ENCODE measurements at places on chromosomes 1 and 21.
A peak's percentile ranks its signal among the peaks of the same experiment; 100 is the strongest.

GRCh38 chr1:72229893-72230292 is 52.4 kb downstream of the NEGR1 start:
- DNase-seq = no peak

DNA sequence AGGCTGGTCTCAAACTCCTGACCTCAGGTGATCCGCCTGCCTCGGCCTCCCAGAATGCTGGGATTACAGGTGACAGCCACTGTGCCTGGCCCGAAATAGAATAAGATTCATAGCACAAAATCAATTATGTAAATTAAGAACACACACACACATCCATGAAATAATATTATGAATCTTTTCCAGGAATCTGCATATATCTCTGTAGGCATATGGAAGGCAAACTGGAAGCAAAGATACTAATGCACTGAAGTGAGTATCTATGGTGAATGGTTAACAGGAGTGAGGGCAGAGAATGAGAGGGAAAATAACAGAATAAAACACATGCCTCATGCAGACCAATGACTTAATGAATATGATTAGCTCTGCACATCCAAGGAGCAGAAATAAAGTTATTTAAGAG is 61.6 kb upstream of the ATP2B4 start:
- DNase-seq = no peak

GRCh38 chr21:29075706-29076466 is 2.4 kb upstream of the CCT8 start:
- no peak for DNase-seq

GRCh38 chr1:176602388-176603004 is 139.5 kb downstream of the PAPPA2 start:
- DNase-seq = no peak

- no peak for DNase-seq
Observed at GRCh38 chr1:14435368-14436023, 163.0 kb upstream of the KAZN start.

- DNase-seq = no peak
Observed at GRCh38 chr1:30381266-30381665, 342.1 kb downstream of the MATN1 start.

DNA sequence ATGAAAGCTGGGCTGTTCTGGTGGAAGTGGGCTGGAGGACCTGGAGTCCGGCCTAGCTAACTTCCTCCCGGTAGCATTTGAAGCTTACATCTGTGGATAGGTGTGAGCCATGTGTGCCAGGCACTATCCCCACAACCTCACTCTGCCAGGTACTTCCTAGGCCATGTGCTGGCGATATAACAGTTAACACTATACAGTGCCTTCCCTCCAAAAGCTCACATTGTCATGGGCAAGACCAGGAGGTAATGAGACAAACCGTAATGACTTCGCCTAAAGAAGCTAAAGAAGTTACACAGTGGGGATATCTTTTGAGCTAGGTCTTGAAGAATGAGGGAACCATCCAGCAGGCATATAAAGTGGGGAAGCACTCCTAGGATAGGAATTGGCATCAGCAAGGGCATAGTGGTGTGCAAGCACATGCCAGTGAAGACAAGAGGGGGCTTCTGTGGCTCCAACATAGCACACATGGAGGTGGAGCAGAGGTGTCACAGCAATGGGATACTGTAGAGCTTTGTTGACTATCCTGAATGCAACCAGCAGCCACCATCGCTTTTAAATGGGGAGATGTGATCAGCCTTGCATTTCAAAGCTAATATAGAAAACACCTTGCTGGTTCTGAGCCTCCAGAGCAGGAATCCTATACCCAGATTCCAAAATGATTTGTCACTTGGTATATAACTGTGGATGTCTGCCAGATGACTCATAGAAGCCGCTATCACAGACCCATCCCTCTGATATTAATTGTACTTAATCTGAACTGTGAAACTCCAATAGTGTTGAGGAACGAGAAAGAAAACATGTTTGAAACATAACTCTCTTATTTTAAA is 466.3 kb downstream of the LMO4 start:
- no peak for DNase-seq

DNA sequence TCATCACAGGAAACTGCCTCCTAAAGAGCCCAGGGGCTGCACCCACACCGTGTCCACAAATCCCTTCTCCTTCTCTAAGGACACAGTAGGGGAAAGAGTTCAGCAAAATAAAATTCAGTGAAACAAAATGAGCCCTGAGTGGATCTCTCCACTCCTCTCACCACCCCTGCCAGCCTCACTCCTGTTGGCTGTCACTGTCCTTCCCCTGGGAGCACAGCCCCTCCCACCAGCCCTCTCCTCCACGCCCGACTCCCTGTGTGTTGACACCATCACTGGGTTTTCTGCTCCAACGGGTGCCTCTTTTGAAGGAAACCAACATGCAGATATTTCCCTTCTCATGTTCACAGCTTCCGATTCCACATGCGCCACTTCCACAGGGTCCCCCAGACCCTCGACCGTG is 356.2 kb downstream of the AJAP1 start:
- no peak for DNase-seq

- DNase-seq = no peak
Observed at GRCh38 chr1:178506669-178507068, 6.2 kb upstream of the TEX35 start.

DNA sequence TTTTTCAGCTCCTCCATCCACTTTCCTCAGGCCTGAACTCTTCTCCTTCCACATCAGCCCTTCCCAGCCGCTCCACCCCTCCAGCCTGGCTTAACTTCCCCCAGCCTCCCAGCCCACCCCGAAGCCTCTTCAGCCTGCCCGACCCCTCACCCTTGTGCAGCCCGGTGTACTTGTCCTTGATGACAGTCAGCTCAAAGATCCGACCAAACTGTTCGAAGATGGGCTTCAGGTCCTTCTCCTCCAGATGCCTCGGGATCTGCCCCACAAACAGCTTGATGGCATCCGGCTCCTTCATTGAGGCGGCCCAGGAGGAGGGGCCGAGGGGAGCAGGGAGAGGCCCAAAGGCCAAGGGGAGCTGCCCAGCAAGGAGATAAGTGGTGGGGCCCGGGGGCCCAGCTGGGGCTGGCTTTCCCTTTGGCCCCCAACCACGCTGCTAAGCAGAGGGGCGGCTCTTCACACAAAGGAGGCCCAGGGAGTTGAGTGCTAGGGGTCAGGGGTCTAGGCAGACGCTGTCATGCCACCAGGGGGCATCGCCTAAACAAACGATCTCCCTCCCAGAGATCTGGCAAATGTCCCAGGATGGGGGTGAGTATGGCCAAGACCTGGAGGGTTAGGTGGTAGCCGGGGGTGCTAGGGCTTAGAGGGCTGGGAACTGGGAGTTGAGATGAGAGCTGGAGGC is 738 bp downstream of the CELF3 start:
- DNase-seq = no peak

DNA sequence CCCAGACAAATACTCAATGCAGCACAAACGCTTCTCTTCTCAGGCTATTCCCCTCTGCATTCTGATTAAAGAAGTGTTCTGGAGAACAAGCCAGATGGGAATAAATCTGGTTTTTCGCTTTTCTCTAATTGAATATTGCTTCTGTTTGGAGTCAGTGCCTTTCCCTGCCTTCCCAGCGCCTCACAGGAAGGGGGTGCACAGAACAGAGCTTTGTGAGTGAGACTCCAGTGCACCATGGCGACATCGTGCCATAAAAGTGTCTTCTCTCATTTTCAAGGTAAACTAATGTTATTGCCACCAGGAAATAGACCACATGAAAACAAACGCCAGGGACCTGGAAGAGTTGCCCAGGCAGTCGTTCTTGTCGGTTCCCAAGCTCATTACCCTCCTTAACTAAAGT is 43.6 kb upstream of the SLC45A1 start:
- no peak for DNase-seq

- no peak for DNase-seq
Observed at GRCh38 chr1:28779751-28780408, 32.1 kb upstream of the OPRD1 start.

DNA sequence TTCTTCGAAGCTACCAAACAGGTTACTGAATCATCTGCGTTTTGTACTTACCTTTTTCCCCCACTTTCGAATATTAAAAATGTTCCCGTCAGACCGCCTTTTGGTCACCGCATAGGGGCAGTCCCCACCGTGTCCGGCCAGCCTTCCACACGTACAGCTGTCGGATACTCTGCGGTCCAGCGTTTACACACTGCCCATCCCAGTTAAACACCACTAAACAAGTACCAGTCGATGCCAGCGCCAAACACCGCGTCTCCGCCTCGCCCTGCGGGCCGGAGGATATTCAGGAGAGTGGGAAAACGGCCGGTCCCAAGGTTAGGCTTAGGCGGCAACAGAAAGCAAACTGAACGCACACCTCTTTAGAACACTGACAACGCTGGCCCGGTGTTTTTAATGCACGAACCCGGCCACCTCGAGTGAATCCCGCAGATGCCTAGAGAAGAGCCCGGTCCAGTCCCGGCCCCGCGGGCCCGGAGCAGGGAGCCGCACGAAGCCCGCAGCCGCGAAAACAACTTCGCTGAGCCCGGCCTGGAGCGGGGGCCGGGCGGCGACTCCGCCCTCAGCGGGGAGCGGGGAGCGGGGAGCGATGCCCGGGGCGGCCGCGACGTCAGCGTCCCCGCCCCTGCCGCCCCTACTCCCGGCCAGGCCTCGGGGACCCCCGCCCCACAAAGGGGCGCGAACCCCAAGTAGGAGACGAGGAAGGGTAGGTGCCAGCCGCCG is 730 bp upstream of the PHF13 start:
- DNase-seq = no peak

DNA sequence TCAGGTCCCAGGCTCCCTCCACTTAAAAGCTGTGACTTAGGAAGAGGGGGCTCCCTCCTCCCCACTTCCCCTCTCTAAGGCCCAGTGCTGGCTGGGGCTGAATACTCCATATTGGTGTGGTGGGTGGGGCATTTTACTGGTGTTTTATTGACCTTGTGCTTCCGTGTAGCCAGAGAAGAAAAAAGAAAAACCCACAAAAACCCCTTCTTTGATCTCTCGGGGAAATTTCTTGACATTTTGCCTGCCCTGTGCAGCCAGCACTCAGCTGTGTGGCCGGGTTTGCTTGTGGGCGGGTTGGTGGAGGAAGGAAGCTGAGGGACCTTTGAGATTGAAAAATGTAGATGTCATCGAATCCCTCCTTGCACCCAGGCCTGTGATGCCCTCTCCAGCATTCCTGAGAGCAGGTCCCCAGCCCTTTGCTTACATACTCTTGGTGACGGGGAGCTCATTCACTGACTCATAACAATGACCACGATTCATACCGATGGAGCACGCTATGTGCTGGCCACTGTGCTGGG is 24.8 kb downstream of the TNFRSF8 start:
- DNase-seq = no peak

DNA sequence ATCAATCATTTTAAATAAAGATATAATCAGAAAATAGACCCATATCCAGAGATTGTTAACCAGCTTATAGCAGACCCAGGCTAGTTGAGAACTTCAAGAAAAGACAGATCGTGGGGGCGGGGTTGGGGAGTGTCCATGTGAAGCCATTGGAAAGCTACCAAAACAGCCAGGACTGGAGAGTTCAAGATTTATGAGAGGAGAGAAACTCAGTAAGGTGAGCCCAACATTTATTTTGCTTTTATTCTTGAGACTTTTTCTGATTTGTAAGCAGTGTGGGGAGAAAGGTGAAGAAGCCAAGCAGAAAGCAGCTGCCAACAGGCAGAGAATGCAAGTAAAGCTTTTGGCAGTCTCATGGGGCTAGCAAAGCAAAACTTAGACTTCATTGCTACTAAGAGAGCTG is 179.9 kb downstream of the VPS13D start:
- no peak for DNase-seq

DNA sequence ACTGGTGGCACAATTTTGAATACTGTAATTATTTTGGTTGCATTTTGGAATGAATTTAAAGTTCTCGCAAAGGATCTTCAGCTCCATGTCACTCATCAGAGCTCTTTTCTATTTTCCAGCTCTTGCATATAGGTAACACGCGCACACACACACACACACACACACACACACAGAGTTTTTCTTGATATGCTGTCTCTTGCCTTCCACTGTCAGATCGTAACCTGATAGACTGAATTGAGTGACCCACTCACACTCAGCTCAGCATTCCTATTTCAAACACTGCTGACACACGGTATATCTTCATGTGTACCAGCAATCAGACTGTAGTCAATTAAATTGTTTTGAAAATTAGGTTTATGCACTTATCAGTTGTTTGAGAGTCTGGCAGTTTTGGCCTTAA is 214.1 kb downstream of the PBX1 start:
- DNase-seq = no peak

DNA sequence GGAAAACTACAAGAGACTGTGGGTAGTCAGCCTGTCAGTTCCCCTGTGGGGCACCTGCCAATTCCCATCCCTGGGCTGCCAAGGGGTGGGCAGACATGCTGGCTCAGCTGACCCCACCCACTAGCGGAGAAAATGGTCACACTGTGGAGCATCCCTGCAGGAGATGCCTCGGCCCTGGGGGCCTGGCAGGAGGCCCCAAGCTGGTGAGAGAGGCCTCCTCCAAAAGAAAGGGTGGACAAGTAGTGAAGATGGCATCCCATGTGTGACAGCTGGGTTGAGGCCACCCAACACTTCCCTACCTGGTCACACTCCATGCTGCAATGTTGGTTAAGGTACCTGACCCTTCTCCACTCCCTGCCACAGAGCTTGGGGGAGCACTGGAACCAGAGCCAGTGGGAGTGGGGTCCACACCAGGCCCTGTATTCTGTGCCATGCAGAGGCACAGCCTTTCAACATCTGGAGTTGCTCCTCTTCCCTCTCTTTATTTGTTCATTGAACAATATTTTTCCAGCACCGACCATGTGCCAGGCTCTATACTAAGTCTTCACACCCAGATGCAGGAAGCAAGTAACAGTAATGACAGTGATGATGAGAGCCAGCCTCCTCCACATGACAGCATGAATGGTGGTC is 59.5 kb downstream of the KLHDC7A start:
- DNase-seq = no peak

DNA sequence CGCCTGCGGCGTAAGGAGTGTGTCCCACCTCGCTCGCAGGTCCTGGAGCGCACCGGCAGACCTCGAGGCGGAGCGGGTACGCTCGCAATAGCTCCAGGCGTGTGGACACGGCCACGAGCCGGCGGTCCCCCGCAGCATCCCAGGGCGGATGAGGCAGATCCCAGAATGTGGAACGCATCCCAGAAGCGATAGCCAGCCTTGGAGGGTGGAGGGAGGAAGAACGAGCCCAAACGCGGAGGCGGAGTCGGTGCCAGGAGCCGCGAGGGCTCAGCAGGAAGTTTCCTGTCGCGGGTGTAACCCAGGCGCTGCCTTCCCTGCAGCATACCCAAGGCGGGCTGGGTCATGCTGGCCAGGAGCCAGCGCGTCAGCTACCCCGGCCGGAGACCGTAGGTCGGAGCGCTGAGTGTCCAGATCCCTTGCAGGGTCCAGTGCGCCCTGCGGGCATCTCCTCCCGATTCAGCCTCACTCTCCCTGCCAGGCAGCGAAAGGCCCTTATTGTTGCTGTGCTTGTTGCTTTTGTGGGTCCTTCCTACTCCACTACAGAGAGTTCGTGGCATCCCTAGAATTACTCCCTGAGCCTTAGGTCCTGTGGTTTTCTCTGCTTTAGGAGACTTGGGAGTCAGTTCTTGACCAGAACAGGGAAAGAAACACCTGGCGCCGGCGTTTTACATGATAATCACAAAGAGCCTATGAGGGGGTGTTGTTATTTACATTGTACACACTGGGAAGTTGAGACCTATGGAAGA is 27.7 kb downstream of the STYXL2 start:
- peak; percentile 36 for DNase-seq

GRCh38 chr21:34668803-34669148 is at the start of gene CLIC6:
TSS of gene CLIC6 (plus strand) at chr21:34668994. CDS start at chr21:34669389, 395 bp downstream.
- DNase-seq = no peak

Data from stimulated activated CD4-positive, alpha-beta T cell treated with anti-CD3 and anti-CD28 coated beads, Interleukin-12 subunit alpha, Interleukin-12 subunit beta, amount 100 ng/mL, for 4 hours (primary cell).